ENCODE measurements at places on chromosomes 5 and 9. TPM values are rescaled to one million over a fixed set of nuclear protein-coding genes. Genes with fewer than 3 reads are reported as not detected.

The IL31RA gene
- 0.94 TPM for polyA plus RNA-seq

The RASGEF1C gene
- 3.5 TPM for polyA plus RNA-seq

The PAEP gene
- polyA plus RNA-seq = not detected

The PCDHB11 gene
- polyA plus RNA-seq = 2.2 TPM

GRCh38 chr5:10984021-10984715 lies 223.1 kb upstream of the DAP start:
- DNase-seq = no peak

DNA sequence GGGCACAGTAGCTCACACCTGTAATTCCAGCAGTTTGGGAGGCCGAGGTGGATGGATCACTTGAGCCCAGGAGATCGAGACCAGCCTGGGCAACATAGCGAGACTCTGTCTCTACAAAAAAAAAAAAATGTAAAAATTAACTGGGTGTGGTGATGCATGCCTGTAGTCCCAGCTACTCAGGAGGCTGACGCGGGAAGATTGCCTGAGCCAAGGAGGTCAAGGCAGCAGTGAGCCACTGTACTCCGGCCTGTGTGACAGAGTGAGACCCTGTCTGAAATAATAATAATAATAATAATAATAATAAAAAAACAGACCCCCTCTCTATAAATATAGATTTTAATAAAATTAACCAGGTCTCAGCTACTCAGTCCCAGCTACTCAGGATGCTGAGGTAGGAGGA lies 179.7 kb downstream of the AOPEP start:
- no peak for DNase-seq

GRCh38 chr5:77208507-77209163 lies 1.8 kb upstream of the PDE8B start:
- no peak for DNase-seq

- DNase-seq = no peak
Observed at GRCh38 chr5:11329679-11330078, 568.6 kb upstream of the DAP start.

GRCh38 chr9:29348999-29349398 lies 1775.7 kb upstream of the C9orf72 start:
- DNase-seq = no peak

DNA sequence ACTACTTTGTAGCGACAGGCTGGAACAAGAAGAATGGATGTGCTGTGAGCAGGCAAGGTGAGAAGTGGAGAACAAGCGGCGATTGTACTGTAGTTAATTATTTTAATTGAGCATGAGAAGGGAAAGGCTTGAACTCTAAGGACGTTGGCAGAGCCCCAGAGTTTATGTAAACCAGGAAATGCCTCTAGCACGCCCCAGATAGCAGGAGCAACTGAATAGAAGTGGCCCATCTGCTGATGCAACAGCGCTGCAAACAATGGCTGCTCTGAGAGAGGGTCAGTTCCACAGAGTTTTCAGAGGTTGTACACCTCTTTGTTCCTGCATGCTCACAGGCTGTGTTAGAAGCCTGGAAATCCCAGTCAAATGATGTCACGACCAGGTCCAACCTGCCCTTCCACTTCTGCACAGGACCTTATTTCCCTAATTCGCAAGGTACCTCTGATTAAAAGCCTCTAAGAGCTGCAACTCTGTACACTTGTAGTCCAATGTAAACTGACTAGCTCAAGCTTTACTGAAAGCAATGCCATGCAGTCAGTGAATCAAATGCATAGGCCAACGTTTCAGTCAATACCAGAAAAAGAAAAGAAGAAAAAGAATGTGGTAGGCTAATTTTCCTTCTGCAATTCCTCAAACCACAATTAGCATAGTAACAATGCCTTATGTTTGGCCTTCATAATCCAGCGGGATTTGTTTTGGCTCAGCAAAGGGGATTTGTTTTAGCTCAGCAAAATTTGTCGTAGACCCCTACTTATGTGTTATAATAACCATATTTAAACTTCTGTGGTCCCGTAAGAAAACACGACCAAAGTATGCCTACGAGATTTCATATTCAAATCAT lies 119.6 kb upstream of the RETREG1 start:
- DNase-seq = no peak

Measured in forelimb muscle (tissue), 1 donor.